ENCODE measurements at places on chromosomes 7 and 10.

GRCh38 chr10:132162021-132162531, 24.7 kb upstream of the DPYSL4 start:
- H3K4me1 ChIP-seq = peaks cover 42% of the 10 kb centered on the region
- peak overlapping the region; percentile 97 for H3K27ac ChIP-seq
- no peaks in the 10 kb centered on the region for H3K36me3 ChIP-seq
- peak; percentile 57 for DNase-seq
- peak overlapping the region; percentile 79 for H3K4me3 ChIP-seq
- H3K27me3 ChIP-seq = no peaks in the 10 kb centered on the region

GRCh38 chr10:60142736-60143135, 236.4 kb upstream of the CCDC6 start:
- no peaks in the 10 kb centered on the region for H3K4me1 ChIP-seq
- H3K27me3 ChIP-seq = no peaks in the 10 kb centered on the region
- no peak overlapping the region for H3K27ac ChIP-seq
- H3K36me3 ChIP-seq = no peaks in the 10 kb centered on the region
- no peak overlapping the region for H3K4me3 ChIP-seq

DNA sequence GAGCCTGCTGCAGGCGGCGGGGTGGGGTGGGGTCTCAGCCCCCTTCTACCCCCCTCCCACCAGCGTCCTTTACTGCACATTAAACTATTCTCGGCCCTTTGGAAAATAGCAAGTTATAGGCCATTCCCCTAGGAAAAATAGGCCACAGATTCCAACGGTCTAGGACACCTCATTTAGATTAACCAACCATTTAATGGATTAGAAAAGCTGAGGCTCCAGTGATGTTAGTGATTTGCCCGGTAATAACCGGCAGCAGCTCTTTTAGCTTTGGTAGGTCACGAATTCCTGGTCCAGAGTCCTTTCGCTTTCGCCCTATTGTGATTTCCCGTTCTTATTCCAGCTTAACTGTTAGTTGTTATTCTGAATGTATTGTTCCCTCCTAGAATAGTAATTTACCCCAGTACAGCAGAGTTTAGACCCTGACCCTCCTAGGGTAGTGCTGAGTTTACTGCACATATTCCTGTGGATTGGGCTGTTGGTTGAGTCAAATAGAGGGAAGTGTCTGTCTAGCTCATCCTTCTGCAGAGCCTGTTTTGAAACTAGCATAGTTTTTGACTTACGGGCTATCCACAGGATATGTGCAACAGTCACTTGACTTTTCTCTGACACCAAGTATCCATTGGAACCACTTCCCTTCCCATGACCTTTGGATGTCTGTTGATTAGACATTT, 754 bp downstream of the GSTO1 start:
- peaks cover 71% of the 10 kb centered on the region for H3K4me1 ChIP-seq
- H3K4me3 ChIP-seq = peak overlapping the region; percentile 100
- peak overlapping the region; percentile 99 for H3K27ac ChIP-seq
- H3K27me3 ChIP-seq = peaks cover 8% of the 10 kb centered on the region
- DNase-seq = peak; percentile 31

DNA sequence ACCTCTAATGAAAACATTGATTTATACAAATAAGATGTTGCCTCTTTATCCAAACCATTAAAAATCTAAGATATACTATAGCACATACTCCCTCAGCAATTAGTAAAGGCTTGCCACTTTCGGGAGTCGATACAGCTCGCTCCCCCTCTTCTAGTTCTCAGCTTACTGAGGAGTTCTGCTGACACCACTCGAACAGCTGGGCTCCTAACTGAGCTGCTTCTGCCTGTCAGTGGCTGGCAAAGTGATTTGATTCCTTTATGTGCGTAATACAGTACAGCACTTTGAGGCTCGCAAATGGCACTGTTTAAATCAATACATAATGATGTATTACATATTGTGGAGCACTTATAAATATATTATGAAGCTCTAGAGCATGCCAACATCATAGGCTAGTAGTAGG, 241.8 kb downstream of the CREB5 start:
- no peak for DNase-seq
- H3K4me1 ChIP-seq = no peaks in the 10 kb centered on the region
- H3K36me3 ChIP-seq = no peaks in the 10 kb centered on the region
- H3K27ac ChIP-seq = no peak overlapping the region
- H3K27me3 ChIP-seq = no peaks in the 10 kb centered on the region

DNA sequence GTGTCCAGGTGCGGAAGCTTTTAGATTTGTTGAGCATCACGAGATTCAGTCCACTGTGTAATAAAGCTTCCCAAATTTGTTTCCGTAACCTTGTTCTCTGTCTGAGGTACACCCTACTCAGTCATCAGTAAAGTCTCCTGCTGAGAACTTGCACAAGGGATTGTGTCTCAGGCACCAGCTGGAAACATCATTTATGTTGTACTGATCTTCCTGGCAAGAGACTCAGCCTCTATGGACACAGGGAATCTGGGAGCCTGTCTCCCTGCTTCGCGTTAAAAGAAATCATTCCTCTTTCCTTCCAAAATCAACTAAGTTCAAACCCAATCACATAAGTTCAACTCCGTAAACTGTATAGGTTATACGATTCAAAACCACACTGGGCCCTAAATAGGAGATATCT, 336.8 kb downstream of the GPR37 start:
- H3K27me3 ChIP-seq = no peaks in the 10 kb centered on the region
- H3K36me3 ChIP-seq = no peaks in the 10 kb centered on the region
- no peak for DNase-seq
- no peaks in the 10 kb centered on the region for H3K4me1 ChIP-seq
